SHP77 (cell line): ENCODE measurements at places on chromosomes 12 and 14.

DNA sequence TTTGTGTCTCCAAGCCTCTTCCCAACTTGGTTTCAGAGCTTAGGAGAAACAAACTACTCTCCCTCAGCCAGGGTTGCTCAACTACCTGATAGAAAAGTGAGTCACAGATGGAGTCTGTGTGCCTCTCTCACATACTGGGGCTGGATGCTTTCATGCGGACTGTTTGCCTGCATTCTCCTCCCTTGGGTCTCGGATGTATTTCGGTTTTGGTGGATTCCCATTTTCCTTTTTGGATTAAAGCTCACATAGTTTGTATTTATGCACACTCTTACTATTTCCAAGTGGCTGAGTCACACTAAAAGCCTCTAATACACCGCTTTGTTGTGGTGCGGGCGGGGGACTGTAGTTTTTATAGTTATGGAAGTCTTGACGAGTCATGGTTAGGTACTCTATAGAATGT, 505.4 kb downstream of the LRFN5 start:
- DNase-seq: no peak

DNA sequence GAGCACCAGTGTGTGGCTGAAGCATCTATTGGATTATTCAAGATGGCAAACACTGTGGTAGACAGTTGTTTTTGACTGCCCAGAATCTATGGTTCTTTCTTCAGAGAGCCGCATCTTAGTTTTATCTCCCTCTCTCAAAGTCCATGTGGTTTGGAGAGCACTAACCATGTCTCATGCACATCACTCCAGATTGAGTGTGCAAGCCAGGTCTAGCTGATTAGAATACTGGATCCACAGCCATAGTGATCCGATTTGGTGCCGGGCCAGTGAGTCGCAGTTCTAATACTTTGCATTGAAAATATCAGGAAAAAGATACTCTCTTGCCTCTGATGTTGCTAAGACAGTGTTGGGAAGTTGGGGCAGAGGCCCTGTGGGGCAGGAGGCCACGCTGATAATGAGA, 4.6 kb upstream of the SBNO1 start:
- no peak for DNase-seq

- no peak for DNase-seq
Measured at GRCh38 chr12:12902036-12902435, 10.7 kb downstream of the GPRC5A start.

- DNase-seq: no peak
Measured at GRCh38 chr12:105292705-105293104, 37.8 kb upstream of the C12orf75 start.

DNA sequence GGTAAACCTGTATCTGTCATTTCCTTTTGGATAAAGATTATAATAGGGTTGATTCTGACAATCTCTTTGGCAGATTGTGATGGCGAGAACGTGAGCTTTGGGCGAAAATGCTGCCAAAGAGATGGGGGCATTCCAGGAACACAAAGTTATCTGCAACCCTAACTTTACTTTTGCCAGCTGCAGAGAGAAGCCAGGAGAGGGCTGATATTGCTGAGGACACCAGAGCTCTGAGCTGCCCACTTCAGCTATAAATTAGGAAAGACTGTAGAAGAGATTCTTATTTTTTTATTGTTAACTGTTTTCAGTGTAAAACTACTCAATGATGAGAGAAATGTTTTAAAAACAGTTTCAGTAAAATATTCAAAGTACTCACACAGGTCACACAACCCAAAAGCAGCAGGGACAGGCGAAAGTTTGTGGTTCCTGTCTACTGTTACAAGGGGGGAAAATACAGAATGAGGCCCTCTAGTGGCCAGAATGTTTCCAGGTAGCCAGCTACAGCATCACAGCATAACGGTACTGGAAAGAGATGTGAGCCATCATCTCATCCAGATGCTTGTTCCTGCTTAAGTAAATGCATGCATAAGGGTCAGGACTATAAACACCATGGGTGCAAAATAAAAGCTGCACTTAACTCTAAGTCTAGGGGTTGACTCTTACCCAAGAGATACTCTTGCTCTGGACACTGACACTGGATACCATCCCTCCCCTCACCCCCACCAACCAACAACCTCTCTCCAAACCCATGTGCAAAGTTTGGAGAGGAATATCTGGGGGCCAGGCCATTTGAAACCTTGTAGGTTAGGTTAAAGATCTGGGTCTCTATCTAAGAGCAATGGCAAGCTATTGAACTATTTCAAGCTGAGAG, 498.4 kb downstream of the RMST start:
- peak; percentile 8 for DNase-seq

DNA sequence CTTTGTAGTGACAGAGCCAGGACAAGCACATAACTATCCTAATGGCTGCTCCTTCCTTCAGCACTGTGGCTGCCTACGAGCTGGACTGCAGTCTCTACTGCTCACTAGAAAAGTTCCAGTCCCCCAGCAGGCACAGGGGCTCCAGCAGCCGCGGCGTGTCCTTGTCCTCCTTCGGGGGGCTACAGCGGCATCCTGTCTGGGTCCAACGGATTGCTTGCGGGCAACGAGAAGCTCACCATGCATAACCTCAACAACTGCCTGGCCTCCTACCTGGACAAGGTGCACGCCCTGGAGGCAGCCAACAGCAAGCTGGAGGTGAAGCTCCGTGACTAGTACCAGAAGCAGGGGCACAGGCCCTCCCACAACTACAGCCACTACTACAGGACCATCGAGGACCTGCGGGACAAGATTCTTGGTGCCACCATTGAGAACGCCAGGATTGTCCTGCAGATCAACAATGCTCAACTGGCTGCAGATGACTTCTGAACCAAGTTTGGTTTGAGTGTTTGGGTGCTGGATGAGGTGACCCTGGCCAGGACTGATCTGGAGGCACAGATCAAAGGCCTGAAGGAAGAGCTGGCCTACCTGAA, 169.4 kb downstream of the NDUFA12 start:
- no peak for DNase-seq

GRCh38 chr14:45486599-45486998, 233.6 kb upstream of the MIS18BP1 start:
- DNase-seq: no peak

DNA sequence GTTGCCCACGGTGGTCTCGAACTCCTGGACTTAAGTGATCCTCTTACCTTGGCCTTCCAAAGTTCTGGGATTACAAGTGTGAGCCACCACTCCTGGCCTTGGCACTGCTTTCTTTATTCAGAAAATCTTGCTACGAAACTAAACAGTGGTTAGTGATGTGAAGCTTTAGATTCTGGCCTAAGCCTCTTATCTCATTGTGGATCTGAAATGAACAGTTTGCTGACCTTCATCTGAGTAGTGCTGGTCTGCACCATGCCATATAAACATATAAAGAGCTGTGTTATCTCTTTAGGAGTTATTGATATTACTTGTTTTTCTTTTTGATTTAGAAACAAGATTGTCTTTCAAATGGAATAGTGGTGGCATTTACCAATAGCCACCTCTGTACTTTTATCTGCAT, 22.6 kb downstream of the SRGAP1 start:
- no peak for DNase-seq

GRCh38 chr14:50344876-50345563, 32.9 kb downstream of the DMAC2L start:
- no peak for DNase-seq

- no peak for DNase-seq
Measured at GRCh38 chr12:50685641-50686040, 78.3 kb upstream of the ATF1 start.

DNA sequence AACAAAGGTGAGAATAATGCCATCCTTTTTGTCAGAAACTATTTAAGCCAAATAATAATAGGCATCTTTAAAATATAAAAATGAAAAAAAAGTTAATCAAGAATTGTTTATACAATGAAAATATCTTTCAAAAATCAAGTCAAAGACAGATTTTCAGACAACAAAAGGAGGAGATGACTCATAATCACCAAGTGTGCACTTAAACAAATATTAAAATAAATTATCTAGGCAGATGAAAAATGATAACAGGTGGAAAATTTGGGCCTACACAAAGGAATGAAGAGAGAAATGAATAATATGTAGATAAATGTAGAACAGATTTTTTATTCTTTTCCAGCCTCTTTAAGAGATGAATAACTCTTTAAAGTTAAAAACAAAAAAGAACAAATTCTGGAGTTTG, 250.0 kb upstream of the PLEKHG7 start:
- DNase-seq: no peak

DNA sequence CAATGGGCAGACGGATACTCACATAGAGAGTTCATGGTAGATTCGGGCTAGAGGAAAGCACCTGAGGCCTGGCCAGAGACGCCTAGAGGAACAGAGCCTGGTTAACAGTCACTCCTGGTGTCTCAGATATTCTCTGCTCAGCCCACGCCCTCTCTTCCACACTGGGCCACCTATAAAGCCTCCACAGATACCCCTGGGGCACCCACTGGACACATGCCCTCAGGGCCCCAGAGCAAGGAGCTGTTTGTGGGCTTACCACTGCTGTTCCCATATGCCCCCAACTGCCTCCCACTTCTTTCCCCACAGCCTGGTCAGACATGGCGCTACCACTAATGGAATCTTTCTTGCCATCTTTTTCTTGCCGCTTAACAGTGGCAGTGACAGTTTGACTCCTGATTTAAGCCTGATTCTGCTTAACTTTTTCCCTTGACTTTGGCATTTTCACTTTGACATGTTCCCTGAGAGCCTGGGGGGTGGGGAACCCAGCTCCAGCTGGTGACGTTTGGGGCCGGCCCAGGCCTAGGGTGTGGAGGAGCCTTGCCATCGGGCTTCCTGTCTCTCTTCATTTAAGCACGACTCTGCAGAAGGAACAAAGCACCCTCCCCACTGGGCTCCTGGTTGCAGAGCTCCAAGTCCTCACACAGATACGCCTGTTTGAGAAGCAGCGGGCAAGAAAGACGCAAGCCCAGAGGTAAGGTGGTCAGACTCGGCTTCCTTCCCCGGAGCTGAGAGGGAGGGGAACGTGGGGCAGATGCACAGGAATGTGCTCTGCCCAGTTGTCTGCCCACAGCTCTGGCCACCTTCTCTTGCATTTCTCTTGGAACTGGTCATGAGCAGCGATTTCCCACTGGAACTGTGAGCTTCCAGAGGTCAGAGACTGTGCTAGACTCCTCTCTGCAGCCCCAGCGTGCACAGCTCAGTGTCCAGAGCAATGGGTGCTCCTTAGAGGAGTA, at the start of gene CD4:
CD4 (plus strand) TSS at position 557 of the 953 bp plus-strand sequence. CDS start 10,611 bp downstream, outside the sequence.
- DNase-seq: no peak

GRCh38 chr14:73494593-73494992, 3.9 kb downstream of the RIOX1 start:
- no peak for DNase-seq

- DNase-seq: no peak
Measured at GRCh38 chr12:101876322-101876860, 989 bp upstream of the DRAM1 start.

DNA sequence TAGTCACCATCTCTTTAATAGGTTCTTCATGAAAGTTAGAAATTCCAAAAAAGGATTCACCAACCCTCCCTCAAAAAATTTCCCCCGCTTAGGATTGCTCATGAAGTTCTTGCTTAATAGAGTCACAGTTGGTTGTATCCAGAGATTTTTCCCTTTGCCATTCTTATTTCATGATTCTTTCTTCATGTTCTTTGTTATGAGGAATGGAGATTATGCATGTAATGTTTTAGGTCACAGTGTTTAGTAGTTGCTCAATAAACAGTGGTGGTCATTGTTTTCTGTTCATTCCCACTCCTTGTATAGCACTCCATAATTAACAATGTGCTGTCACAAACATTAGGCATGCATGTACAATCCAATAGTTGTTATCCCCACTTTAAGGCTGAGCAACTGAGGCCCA, 51.2 kb upstream of the RTRAF start:
- DNase-seq: no peak

GRCh38 chr12:33439587-33440011, at the start of gene SYT10:
Gene SYT10 (minus strand): TSS chr12:33439819. CDS start chr12:33439522, 297 bp downstream.
- no peak for DNase-seq

DNA sequence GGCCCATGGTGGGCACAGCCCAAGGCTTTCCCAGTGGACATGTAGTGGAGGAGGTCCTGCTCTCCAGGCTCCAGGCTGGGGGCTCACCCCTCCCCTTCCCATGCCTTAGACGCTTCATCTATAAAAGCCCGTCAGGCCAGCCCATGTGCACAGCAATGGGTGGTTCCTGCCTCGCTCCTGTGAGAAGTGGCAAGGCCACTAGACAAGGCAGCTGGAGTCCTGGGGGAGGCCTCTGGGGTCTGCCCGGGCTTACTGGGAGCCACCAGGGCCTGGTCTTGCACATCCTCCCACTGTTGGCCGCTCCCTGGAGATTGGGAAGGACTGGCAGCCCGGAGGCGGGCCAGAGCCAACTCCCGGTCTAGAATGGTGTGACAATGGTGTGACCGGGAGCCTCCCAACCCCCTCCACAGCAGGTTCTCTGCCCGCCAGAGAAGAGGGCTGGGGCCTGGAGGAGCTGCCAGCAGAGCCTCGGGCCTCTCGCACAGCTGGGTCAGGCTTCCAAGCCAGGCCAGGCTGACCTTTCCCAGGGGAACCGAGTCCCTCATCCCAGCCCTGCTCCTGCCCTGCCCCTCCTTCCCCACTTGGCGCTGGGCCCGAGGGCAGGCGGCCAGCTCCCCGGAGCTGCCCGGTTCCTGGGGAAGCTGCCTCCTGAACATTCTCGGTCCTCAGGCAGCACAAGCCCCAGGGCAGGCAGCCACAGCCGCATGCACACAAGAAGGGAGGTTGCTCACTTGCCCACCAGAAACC, 97.9 kb downstream of the RFLNA start:
- peak; percentile 63 for DNase-seq

- no peak for DNase-seq
Measured at GRCh38 chr12:89760783-89761182, 52.1 kb upstream of the ATP2B1 start.

DNA sequence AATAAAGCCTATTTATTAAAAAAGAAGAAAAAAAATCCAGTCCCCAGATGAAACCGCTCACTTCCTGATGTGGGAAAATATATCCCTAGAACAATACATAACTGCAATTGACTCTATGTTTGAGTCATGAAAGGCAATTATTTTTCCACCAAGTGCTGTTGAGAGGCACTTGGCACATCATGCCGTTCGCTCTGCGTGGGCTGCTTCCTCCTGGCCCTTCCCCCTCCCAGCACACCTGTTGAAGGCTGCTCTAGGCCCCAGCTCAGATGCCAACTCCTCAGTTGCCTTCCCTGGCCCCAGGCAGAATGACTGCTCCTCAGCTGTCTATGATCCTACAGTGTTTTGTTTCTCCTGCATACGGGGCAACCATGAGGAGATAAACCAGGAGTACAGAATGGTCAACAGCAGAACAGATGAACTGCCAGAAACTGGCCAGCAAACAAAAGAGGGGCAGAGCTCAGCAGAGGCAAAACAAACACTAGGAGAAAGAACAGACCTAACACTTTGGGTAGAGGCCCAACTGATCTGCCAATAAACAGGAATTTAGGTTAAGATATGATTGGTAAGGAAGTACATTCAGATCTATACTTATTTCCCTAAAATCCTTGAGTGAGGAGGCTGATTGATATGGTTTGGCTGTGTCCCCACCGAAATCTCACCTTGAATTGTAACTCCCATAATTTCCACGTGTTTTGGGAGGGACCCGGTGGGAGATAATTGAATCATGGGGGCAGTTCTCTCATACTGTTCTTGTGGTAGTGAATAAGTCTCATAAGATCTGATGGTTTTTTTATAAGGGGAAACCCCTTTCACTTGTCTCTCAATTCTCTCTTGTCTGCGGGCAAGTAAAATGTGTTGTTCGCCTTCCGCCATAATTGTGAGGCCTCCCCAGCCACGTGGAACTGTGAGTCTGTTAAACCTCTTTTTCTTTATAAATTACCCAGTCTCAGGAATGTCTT, 58.6 kb downstream of the SLC38A1 start:
- peak; percentile 86 for DNase-seq
